Gastroesophageal sphincter (tissue), 4 donors: ENCODE measurements at places on chromosomes 5 and 9.

DNA sequence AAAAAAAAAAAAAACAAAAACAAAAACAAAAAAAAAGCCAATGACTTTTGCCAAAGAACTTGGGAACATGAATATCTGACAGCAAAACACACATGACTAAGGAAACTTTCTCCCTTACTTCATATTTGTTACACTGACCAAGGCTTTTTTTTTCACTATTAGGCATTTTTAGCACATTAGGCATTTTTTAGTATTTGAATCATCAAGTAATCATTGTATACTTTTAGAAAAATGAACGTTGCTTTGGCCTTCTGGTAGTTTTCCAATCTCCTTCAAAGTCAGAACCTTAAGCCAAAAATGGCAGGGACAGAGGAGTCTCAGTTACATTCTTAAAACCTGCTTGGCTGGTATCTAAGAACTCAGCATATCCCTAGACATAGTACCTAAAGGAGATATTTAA lies 19.3 kb downstream of the NREP start:
- ATAC-seq: no peak

- ATAC-seq: peak; percentile 56
Observed at GRCh38 chr9:38389313-38389712, 3.2 kb upstream of the ALDH1B1 start.

DNA sequence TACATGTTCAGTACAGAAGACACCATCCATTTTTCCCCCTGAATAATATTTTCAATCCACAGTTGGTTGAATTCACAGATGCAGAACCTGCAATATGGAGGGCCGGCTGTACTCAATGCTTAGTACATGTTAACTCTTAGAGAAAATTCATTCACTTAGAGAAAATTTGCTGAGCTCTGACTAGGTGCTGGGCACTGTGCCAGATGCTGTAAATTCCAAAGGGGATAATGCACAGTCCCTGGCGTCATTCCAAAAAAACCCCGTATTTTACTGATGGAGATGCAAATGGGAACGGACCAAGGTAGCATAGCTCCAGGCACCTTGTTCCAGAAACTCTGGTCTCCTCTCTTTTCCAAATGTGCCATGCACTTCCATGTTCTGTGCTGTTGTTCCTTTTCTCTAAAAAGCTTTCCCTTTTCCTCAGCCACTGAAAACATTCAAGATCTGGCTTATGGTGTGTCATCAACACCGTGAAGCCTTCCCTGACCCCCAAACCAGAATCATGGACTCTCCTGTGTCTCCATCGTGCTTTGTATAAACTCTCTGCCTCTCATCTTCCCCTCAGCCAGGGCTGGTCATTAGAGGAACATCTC lies 55.7 kb upstream of the COL15A1 start:
- ATAC-seq: no peak

- ATAC-seq: no peak
Observed at GRCh38 chr5:67897980-67898379, 317.6 kb upstream of the PIK3R1 start.

DNA sequence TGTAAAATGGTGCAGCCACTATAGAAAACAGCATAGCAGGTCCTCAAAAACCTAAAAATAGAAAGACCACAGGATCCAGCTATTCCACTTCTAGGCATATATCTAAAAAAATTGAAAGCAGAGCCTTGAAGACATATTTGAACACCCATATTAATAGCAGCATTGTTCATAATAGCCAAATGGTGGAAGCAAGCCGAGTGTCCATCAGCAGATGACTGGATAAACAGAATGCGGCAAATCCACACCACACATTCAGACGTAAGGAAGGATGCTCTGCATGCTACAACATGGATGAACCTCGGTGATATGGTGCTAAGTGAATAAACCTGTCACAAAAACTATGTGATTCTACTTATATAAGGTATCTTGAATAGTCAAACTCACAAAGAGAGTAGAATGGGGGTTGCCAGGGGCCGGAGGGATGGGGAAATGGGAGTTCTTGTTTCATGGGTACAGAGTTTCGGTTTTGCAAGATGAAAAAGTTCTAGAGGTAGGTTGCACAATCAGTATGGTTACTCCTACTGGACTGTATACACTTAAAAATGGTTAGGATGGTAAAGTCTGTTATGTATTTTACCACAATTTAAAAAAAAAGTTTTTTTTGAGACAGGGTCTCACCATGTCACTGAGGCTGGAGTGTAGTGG lies 17.1 kb upstream of the HSD17B3 start:
- no peak for ATAC-seq

DNA sequence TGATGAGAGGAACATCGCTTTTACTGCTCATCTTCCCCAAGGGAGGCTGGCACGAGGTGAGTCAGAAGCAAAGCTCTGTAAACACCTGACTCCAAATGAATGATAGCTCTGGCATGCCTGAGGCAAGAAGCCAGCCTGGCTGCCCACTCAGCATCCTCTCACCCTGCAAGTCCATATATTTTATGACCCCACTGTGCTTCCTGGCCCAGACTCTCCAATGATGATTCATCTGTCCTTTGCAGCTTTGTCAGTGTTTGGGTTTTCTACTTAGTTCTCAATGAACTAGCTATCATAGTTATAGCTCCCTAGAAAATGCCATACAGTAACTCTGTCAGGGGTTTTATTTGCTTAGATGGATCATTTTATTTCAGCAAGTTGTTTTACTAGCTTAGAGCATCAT lies 52.1 kb upstream of the FSTL4 start:
- no peak for ATAC-seq

GRCh38 chr5:77168879-77169244 lies 41.6 kb upstream of the PDE8B start:
- ATAC-seq: no peak

DNA sequence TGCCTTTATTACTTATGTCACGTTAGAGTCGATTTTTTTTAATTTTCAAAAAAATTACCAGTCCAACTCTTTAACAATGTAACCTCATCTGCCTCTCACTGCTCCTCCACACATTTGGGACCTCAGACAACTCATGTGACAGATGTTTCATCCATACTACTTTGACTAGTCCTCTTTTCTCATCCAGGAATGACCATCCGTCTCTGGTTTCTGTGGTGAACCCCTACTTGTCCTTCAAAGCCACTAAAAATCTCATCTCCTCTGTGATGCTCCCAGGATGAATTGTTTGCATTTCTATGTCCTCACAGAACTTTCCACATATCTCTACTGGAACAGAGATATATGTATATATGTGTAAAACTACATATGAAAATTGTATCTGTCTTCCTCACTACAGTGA lies 149.8 kb upstream of the ZNF462 start:
- ATAC-seq: no peak

DNA sequence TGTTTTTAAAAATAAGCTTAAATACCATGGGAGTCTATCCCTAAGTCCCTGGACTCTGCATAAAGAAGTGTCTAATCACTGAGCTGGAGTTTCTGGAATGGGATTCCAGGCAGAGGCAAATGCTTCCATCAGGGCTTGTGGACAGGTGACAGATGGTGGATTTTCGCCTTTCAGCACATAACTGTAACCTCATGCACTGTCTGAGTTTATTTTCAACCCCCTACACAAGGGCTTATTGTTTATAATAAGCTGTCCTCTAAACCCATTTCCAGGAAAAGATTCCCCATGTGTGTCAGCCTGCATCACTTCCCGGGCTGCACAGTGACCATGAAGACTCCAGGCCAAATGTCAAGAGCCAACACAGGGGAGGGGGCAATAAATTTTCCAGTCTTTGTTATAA lies 264.0 kb downstream of the PIK3R1 start:
- ATAC-seq: no peak

- no peak for ATAC-seq
Observed at GRCh38 chr9:123924727-123925126, 5.2 kb downstream of the DENND1A start.

DNA sequence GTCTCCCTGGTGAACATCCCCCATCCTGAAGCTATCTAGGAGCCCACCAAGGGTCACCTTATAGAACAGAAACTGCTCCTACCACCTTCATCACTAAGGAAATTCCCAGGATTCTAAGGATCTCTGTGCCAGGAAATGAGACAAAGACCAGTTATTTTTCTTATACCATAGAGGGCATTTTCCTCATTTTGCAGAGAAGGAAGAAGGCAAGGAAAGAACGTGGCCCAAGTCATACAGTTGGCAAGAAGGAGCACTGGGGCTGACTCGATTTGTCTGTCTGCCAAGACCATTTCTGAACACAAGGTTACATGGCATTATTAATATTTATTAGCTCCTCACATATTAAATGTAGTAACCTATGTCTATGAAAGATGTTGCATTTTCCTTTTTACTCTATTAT lies 49.6 kb upstream of the TNFSF15 start:
- no peak for ATAC-seq

- no peak for ATAC-seq
Observed at GRCh38 chr5:10676224-10676623, 84.8 kb downstream of the DAP start.

- ATAC-seq: no peak
Observed at GRCh38 chr5:657570-657969, 35.6 kb downstream of the TPPP start.

DNA sequence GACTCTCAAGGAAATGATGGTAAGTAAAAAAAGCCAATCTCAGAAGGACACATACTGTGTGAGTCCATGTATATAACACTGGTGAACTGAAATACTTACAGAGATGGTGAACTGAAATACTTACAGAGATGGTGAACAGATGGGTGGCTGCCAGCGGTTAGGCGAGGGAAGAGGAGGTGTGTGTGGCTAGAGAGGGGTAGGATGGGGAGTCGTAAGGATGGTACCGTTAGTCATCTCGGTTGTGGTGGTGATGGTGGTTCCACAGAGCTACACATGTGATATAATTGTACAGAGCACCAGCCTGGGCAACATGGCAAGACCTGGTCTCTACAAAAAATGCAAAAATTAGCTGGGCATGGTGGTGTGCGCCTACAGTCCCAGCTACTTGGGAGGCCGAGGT lies 113.6 kb upstream of the RAPGEF1 start:
- ATAC-seq: no peak

DNA sequence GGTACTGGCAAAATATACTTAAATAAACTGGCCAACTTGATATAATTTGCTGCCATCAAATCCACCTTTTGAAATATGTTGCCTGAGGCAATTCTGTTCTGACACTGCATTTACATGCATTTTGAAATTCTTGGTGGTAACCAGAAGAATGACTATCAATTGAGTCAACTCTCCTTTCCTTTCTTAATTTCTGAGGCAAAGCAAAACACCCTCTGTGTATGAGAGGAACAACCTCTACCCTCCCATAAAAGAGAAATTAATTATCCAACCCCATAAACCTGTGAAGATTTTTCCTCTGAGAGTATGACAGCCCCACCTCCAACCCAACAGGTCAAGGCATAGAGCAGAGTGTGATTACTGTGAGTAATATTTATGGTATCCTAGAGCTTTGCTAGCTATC lies 286.8 kb downstream of the NR2F1-AS1 start:
- no peak for ATAC-seq

GRCh38 chr5:96023518-96023917 lies 61.9 kb upstream of the ELL2 start:
- ATAC-seq: peak; percentile 83

DNA sequence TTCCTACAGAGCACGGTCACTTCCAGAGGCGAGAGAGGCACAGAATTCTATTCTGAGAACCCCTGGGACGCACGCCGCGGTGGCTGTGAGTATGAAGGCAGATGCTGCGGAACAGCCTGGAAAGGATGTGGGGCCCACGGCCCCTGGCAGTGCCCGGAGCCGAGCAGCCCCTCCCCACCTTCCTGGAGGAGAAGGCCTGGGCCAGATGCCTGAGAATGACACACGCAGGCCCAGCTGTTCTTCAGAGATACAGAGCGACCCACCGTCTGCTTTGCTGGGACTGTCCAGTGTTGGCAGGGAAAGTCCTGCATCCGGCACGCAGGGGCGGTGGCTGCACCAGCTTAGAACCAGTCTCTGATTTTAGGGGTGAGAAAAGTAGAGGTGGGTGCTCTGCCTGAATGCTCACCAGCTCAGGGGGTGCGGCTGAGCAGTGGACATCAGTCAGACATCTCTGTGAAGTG lies 116.7 kb upstream of the LPCAT1 start:
- no peak for ATAC-seq

GRCh38 chr5:144100702-144101101 lies 69.8 kb downstream of the YIPF5 start:
- ATAC-seq: no peak

- ATAC-seq: no peak
Observed at GRCh38 chr5:37557734-37558293, 178.7 kb downstream of the WDR70 start.

- no peak for ATAC-seq
Observed at GRCh38 chr5:135246923-135247795, 151.9 kb downstream of the MACROH2A1 start.

GRCh38 chr5:68433526-68433922 lies 218.0 kb downstream of the PIK3R1 start:
- ATAC-seq: no peak

DNA sequence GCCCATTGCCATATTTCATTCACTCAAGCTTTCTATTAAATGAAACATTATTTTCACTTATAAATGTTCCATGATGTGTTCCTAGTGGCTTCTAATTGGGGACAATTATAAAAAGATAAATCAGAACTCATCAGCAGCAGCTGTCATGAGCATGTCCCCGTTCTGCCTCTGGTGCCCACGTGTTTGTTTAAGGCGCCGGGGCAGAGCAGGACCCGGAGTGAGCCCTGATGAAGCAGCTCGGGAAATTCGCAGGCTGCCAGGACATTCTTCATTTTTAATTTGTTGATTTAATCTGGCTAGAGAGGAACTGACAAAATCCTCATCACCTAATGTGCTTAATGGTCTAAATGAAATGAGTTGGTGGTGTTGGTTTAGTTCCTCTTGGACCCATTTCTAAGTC lies 475.0 kb downstream of the CTNND2 start:
- ATAC-seq: no peak

DNA sequence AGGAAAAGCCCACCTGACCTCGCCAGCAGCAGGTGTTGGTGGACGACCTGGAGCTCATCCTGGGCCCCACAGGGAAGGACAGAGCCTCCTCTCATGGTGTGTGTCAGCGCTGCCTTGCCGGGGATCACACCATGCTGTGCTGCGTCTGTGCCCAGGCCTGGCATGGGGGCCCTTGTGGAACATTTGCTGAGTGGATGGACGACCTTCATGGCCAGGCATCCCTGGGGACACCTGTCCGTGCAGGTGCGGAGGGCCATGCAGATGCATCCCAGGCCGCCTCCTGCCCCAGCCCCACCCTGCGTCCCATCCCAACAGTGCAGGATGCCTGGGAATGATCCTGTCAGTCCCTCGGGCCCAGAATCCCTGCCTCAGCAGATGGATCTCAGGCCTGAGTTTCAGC lies 73.8 kb downstream of the NEK6 start:
- no peak for ATAC-seq

- no peak for ATAC-seq
Observed at GRCh38 chr9:134225186-134225585, 60.8 kb upstream of the RNU6ATAC start.

GRCh38 chr5:94391996-94392395 lies 226.4 kb downstream of the KIAA0825 start:
- ATAC-seq: no peak

DNA sequence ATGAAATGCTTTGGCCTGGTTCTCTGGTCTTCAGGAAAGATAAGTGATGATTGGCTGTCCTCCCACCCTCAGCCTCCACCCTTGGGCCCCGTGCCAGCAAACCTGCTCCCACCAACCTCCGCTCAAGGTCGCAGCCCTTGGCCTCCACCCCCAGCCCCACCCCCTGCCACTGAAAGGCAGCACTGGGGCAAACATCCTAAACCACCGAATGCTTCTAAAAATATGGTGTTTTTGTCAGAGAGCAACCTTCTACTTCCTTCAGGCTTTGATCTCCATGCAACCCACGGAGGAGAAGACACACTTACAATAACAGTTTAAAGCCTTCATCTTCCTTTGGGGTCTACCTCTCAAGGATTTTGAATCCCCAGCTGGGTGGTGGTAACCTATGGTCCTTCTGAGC lies 24.0 kb upstream of the TCF7 start:
- no peak for ATAC-seq
